ENCODE measurements at places on chromosomes 13 and 19.

- DNase-seq, result no peak
Measured at GRCh38 chr13:31442571-31442970, 242.8 kb downstream of the B3GLCT start.

DNA sequence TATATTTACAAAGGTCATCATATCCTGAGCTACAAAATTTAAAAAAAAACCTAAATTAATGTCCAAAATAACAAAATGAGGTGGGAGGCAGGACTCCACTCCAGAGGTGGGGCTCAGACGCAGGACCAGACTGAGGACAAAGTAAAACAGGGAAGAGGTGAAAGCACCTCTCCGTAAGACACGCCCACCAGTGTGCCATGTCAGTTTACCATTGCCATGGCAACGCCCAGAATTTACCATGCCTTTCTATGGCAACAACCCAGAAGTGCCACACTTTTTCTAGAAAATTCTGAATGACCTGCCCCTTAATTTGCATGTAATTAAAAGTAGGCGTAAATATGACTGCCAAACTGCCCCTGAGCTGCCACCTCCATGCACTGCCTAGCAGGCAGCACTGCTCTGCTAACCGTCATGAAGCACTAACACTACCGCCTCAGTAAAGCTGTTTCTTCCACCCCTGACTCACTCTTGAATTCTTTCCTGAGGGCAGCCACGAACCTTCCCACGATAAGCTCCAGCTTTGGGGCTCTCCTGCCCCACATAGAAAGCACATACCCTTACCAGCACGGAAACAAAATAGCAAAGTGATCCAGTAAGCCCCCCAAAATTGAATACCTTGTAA lies 22.3 kb upstream of the PDCD5 start:
- DNase-seq, result no peak

GRCh38 chr19:42465827-42466280 lies 23.1 kb upstream of the CXCL17 start:
- DNase-seq, result no peak

- DNase-seq, result peak; percentile 17
Measured at GRCh38 chr13:50531917-50532899, 311.3 kb downstream of the DLEU7 start.

GRCh38 chr13:51833980-51834379 lies 11.0 kb downstream of the TMEM272 start:
- DNase-seq, result no peak

- no peak for DNase-seq
Measured at GRCh38 chr19:35249146-35249847, 495 bp downstream of the LSR start.

DNA sequence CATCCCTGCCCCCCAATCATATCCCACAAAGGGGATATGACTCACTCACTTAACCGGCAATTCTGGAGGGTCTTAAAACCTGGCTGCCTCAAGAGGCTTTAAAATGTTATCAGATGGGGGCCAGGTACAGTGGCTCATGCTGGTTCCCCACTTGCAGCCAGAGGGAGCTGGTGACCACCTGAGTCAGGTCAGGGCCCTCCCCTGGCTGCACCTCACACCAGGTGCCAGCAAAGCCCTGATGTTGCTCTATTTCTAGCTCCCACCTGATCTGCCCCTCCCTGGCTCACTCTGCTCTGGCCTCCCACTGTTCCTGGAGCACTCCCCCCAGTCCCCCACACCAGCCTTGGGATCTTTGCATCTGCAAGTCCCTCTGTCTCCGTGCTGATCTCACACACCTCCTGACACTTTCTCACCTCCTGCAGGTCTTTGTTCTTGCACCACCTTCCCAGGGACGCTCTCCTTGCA lies 14.2 kb downstream of the HPN start:
- peak; percentile 67 for DNase-seq

DNA sequence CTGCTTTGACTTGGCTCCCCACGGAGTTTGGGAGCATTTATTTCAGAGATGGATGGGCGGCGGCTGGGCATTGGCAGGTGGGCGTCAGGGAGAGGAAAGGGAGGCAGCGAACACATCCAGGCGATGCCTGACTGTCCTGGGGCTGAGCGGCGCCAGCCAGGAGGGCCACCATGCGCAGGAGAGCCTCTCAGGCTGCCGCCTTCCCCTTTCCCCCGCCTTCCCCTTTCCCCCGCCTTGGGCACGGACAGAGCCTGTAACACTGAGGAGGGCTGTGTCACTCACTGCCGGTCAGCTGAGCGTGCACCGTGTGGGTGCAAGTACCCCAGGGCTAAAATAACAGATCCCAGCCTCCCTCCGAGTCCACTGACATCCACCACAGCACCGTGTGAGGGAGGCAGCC lies 11.4 kb downstream of the MCF2L start:
- DNase-seq, result no peak

GRCh38 chr13:32447894-32448623 lies 20.1 kb upstream of the N4BP2L1 start:
- no peak for DNase-seq

GRCh38 chr13:84605927-84606326 lies 723.7 kb upstream of the SLITRK1 start:
- DNase-seq, result no peak

- no peak for DNase-seq
Measured at GRCh38 chr13:98215508-98215907, 38.4 kb upstream of the RNF113B start.

- DNase-seq, result peak; percentile 59
Measured at GRCh38 chr19:35845215-35846037, 6.9 kb downstream of the NPHS1 start.

DNA sequence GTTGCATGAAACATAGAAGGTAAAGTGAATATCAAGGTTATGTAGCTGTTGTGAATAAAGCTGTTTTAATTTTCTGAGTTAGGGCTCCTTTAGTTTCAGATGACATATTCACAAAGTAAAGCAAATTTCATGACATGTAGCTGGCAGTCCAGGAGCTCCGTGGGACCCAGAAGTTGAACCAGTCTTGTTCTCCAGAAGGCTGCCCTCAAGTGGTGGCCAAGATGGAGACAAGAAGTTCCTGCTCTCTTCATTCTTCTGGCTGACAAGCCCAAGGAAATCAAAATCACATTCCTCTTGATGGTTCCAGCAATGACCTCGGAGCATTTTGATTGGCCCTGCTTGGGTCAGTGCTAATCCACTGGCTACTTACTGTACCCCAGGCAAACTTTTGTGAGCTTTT lies 128.7 kb downstream of the LIG4 start:
- DNase-seq, result no peak

GRCh38 chr13:100725472-100725871 lies 50.9 kb upstream of the TMTC4 start:
- no peak for DNase-seq

DNA sequence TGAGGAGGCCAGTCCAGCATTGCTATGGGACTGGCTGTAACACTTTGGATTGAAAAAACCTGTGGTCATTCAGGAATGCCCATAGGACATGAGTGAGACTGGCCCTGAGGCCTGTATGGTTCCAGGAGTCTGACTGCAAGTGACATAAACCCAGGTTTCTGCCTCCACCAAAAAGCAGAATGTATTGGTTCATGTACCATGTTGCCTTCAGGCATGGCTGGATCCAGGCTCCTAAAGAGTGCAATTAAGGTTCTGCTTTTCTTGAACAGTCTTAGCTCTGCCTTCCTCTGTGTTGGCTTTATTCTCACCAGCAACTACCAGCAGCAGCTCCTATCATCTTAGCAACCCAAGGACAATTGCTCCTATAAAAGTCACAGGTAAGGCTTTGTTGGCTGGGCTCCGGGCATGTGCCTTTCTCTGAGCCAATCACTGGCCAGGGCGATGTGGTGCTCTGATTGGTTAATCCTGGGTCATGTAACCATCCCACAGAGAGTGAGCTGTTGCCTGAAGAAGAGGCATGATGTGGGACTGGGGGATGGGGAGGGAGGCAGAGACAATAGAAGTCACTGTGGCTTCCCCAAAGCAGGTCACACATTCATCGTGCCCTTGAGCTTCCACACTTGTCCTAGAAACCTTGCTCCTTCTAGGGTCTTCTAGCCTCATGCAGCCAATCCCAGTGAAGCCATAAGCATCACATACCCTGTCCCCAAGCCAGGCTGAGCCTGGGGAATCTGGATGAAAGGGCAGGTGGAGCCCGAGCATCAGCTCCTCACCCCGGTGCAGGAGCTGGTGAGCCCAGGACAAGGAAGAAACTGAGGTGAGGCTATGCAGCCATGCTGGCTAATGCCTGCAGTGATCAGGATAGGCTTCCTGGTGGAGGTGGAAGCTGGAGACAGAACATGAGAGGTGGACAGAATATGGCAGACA lies 123.9 kb downstream of the URI1 start:
- DNase-seq, result no peak

DNA sequence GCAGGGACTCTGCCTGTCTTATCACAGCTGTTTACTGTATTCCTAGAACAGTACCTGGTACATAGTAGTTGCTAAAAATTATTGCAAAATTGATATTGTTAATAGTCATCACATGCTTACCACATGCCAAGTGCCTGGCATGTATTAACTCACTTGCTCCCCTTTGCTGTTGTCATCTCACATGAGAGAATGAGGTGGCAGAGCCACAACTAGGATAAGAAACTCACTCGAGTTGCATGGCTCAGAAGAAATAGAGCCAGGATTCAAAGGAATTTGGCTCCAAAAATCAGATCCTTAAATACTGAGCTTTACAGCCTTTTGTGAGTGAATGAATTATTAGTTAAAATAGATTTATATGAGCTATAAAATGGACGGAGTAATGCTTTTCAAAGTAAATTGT lies 42.6 kb downstream of the B3GLCT start:
- no peak for DNase-seq

- no peak for DNase-seq
Measured at GRCh38 chr19:58003174-58003828, 681 bp upstream of the ZNF606 start.

- peak; percentile 21 for DNase-seq
Measured at GRCh38 chr13:23921451-23921888, 24.2 kb upstream of the C1QTNF9B start.

- no peak for DNase-seq
Measured at GRCh38 chr19:33192010-33192409, 2.1 kb upstream of the LRP3 start.

DNA sequence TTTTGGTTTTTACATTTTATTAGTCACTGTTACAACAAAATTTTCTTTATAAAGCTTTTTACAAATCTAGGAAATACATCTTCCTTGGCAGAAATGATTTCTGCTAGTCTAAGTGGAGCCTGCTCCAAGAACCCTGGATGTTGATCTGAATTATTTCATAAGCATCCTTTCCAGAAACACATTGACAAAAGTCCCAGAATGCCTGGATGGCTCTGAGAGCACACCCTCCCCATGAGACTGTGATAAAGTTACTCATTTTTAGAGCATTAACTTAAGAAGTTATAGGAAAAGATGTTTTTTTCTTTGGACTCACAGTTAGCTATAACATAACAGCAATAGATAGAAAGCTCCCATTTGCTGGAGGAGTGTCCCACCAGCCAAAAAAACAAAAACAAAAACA lies 559.6 kb upstream of the SPRY2 start:
- no peak for DNase-seq

DNA sequence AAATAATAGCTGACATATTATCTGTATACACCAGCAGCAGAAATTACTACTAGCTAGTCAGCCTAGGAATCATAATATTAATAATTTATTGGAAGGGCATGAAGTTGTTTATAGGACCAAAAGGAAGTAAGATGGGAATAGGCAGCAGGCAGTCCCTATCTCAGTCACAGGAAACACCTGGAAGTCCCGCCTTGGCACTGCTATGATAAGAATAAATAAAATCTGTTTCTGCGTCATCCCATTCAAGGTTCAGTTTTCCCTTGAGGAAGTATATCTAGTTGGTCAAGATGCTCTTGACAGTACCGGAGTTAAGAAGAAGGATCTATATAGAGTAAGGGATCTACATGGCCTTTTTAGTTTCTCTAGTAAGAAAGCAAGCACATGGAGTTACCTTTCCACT lies 830.8 kb downstream of the DIAPH3 start:
- DNase-seq, result no peak

- peak; percentile 31 for DNase-seq
Measured at GRCh38 chr13:59721926-59722910, 441.5 kb downstream of the DIAPH3 start.

DNA sequence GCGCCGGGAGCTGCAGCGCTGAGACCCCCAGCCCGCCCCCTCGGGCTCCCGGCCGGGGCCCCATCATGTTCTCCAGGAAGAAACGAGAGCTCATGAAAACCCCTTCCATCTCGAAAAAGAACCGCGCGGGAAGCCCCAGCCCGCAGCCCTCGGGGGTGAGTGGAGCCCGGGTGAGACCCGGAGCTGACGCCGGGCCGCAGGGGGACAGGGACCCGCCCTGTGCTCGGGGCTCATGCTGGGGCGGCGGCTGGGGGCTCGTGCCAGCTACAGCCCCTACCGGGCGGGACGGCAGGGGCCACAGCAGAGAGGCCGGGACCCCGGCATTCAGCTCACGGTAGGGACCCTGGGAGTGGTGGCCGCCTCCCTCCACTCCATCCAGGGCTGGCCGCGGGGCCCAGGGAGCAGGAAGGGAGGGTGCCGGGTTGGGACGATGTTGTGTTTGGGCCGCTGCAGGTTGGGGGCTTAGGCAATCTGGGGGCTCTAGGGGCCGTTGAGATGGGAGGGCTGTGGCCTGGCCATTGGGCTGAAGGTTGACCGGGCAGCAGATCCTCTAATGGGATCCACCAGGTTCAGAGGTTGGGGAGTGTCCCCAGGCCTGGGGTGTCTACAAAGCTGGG lies 482 bp downstream of the ARHGAP45 start:
- no peak for DNase-seq

DNA sequence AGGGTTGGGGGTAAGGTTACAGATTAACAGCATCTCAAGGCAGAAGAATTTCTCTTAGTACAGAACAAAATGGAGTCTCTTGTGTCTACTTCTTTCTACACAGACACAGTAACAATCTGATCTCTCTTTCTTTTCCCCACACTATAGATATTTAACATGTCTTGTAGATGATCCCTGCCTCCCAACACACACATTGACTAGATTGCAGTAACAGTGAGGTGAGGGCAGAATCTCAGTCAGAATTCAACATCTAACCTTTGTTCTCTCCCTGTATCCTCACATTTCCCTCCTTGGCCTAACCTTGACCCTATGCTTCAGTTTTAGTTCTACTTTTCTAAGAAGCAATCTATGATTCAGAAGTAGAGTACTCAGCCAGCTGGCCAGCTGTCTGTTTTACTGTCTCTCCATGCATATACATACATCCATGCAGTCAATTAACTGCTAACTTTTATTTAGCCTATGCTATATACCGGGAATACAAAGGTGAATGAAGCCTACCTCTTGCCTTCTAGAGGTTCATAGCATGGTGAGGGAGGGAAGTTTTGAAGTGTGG lies 18.1 kb downstream of the DNAJC15 start:
- no peak for DNase-seq

- no peak for DNase-seq
Measured at GRCh38 chr19:44745341-44745831, 3.1 kb upstream of the BCL3 start.
